Motor neuron (in vitro differentiated cells): ENCODE measurements at places on chromosomes 2 and 18.
A peak's percentile ranks its signal among the peaks of the same experiment; 100 is the strongest.

DNA sequence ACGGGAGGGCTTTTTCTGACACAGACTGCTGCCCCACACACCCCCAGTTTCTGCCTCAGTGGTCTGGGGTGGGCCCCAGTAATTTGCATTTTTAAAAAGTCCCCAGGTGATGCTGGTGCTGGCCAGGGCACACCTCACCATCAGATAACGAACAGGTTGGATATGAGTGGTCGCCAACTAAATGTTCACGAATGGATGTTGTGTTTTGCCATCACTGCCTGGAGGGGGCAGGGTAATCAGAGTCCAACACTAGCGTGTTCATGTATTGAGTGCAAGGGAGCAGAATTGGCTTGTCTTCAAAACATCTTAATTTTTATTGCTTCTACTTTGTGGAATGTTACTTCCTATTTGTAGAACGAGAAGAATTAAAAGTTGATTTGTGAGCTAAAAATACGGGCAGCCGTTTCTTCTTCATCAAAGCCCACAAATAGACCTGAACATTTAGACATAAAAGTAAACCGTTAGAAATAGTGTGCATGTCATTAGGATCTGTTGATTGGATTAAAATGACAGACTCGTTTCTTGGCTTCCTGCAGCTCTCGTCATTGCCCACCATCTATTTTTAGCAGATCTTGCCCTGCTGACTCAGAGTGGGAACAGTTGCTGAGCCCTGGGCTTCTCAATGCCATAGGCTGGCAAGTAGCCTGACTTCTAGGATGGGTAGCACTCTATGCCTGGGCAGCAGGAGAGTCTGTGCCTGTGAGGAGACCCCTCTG is 45.2 kb downstream of the NCK2 start:
- no peak for ATAC-seq

- ATAC-seq: no peak
Measured at GRCh38 chr2:190462611-190463010, 54.5 kb downstream of the MFSD6 start.

- no peak for ATAC-seq
Measured at GRCh38 chr2:215693193-215693998, 257.5 kb upstream of the FN1 start.

DNA sequence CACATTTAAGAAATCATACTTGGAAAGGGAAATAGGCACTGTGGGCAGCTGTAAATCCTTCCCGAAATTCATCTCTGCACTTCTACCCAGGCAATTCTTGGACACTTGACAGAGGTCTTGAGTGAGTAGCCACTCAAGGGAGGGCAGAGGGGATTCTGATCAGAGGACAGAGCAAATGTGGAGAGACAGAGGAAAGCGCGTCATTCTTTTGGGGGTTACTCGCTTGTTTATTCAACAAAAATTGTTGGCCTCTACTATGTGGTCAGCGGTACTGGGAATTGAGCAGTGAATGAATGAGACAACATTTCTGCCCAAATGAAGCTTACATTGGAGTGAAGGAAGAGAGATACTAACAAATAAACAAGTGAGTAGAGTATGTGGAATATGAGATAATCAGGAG is 41.4 kb upstream of the YES1 start:
- ATAC-seq: no peak

DNA sequence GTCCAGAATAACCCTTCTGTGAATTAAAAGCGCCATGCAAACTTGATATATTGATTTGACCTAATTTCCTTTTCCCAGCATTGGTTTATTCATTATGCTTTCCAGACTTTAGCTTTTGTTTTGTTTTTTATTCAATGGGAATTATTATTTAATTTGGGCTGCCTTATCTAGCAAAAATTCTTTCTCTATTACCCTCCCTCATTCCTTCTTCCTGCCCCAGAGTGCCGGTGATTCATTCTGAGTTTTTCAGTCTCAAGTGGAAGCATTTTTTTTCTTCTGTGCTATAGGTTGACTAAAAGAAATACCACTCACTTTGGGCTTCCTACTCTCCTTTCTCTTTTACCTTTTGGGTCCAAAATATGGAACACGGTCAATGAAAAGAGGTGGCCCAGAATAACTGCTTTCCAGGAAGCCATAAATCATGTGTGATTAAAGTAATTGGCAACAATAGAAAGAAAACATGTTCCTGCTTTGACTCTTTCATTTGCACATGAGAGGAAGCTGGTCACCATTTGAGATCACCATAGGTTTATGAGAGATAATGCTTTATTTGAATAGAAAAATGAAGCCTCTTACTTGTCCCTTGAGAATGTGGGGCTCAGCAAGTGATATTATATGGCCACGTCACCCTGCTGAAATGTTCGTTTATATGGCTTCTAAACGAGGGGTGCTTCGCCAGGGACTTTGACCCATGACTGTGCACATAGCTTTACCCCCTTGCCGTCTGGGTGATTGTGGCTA is 422.8 kb upstream of the ZEB2 start:
- ATAC-seq: no peak

DNA sequence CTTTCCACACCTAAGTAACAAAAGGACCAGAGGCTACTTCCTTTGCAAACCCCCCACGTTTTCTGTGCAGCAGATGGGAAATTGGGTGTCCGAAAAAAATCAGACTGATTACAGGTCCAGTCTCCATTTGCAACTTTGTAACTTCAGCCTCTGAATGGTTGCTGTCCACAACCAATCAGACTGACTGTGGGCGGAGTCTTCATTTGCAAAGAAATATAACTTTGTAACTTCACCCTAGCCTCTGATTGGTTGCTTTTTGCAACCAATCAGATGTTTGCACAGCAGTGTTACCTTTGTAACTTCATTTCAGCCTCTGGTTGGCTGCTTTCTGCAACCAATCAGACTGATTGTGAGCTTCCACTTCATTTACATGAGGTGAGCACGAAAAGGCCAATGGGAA is 27.8 kb upstream of the CACNB4 start:
- no peak for ATAC-seq

- ATAC-seq: no peak
Measured at GRCh38 chr2:169727065-169727464, 6.6 kb upstream of the KLHL23 start.

GRCh38 chr2:99880148-99880963 is 262.0 kb downstream of the AFF3 start:
- ATAC-seq: peak; percentile 10
